RCC 7860 (cell line): ENCODE measurements at places on chromosomes 16 and 17.

GRCh38 chr16:15032547-15033308 lies 23.1 kb downstream of the NTAN1 start:
- DNase-seq = no peak

DNA sequence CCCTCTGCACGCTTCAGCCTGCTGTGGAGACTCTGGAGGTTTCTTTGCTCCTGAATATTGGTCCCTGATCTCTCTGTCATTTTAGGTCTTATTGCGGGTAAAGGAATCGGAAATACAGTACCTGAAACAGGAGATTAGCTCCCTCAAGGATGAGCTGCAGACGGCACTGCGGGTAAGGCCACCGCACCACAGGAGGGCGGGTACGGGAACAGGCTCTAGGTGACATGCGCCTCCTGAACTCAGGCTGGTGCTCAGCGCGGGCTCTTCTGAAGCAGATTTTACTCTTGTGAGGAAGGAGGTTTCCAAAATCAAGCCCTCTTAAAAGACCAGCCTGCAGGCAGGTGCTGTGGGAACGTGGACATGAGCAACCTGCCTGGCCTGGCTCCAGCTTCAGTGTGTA lies 29.8 kb downstream of the PLD6 start:
- DNase-seq = no peak

GRCh38 chr16:48607056-48607825 lies 2.7 kb downstream of the N4BP1 start:
- no peak for DNase-seq

DNA sequence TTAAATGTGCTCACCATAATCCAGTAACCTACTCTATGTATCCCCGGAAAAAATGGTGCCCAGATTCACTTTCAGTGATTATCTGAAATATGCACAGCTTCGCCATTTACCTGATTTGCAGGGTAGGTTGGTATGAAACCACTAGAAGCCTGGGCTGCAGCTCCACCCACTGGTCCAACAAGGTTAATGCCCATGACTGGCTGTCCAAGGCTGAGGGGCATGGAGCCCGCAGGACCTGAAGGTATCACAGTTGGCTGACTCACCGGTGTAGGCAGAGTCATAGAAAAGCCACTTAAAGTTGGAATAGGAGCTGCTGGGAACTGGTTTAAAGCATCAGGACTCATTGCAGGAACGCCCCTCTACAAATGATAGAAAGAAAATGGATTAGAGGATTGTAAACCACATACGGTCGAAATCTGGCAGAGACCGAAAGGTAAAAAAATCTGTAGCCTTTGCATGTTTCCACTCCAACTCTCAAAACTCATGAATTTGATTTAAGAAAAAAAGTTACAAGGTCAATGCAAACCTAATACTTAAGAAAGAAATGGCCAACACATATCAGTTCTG lies 38.6 kb downstream of the SYNRG start:
- peak; percentile 83 for DNase-seq

DNA sequence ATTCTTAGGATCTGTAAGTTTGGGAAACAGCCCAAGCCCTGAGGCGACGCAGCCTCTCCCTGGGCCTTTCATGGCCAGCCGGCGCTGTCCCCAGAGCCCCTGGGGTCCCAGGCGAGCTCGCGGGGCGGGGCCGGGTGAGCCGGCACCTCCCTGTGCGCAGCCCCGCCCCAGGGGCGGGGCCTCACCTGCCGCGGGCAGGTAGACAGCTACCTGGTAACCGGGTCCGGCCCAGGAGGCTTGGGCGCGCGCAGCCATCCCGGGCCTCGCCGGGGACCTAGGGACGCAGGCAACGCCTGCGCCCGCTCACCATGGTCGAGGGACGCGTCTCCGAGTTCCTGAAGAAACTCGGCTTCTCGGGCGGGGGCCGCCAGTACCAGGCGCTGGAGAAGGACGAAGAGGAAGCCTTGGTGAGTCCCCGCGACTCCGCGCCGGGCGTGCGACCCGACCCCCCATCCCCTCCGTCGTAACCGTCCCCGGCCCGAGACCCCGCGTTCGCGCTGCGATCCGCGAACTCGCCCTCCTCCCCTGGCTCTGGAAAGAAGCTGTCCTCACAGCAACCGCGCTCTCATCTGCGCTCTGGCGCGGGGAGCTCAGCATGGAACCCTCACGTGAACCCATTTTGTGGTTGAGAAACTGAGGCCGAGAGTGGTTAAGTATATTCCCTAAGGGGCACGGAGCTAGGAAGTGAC lies at the start of gene ATP2C2:
TSS of gene ATP2C2 (plus strand) at position 231 of the 689 bp plus-strand sequence. CDS start at position 309, 78 bp downstream.
- DNase-seq = no peak

DNA sequence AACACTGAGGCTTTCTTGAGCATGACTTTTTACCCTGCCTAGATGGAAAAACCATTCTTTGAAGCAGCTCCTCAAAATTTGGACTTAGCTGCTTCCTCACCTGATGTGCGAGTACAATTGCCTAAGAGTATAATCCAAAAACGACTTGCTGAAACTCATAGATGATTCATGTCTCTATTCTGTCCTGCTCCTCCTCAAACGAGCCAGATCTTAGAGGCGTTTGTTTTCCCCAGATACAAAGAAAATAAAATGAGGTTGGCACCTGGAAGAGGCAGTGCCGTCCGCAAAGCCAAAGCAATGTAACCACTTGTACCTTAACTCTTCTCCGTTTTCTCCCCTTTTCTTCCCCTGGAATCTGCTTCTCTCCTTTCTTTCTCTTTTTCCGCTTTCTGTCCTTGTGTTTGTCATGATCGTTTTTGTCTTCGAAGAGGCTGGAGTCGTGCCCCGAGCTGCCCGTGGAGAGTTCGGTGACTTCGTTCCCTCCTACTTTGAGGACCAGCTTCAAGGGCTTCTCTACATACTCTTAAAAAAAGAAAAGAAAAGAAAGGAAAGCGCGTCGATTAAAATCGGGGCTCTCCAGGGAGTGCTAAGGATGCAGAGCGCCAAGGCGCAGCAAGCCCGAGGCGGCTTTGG lies 895 bp downstream of the BRD7 start:
- no peak for DNase-seq

- no peak for DNase-seq
These were observed 147.4 kb downstream of the CDK5R1 start for GRCh38 chr17:32634167-32634566.
